ENCODE measurements at places on chromosomes 5 and 9.

- no peak for DNase-seq
These were observed 65.9 kb downstream of the DMRTA1 start for GRCh38 chr9:22512495-22512894.

- DNase-seq, result peak; percentile 16
These were observed 229.4 kb downstream of the DMAC1 start for GRCh38 chr9:7570107-7570720.

DNA sequence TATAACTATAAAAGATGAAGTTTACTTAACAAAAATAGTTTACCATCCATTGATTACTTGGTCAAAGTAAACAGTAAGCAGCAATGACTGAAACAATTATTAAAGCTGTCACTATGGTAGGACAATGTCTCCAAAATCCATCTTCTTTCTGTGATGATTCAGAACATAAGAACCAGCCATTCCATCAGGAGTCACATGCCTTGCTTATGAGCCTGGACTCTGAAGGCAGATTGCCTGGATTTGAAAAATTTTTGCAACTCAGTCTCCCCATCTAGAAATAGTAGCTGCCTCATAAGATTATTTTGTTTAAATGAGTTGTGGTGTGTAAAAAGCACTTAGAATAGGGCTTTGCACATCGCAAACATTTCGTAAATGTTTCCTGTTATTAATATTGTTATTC lies 136.2 kb downstream of the LIFR start:
- DNase-seq, result no peak

DNA sequence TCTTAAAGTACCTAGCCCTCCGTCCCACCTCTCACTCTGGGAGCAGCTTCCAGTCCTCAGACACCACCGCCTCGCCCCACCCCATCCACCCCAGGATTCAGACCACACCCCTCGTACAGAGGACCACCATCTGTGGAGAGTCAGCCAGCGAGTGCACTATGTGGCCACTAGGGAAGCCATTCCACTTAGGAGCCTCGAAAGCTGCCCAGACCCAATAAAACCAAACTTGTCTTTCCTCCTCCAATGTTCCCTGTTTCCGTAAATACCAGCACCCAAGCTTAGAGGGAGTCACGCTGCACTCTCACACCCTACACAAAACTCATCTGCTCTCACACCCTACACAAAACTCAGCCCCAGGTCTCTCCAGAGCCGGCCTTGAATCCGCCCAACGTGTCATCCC lies 1.9 kb downstream of the GCNT4 start:
- DNase-seq, result no peak

DNA sequence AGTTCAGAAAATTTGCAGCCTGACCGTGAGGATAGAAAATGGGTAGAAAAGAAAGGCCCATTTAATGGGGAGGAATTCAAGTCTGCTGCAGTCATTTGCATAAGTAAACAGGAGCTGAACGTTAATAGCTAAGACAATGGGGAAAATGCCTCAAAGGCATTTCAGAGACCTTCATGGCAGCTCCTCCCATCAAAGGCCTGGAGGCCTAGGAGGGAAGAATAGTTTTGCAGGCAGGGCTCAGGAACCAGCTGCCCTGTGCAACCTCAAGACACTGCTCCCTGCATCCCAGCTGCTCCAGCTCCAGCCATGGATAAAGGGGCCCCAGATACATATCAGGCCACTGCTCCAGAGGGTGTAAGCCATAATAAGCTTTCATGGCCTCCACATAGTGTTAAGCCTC lies 32.2 kb upstream of the CDH18 start:
- no peak for DNase-seq

GRCh38 chr5:180070756-180071530 lies 616 bp downstream of the RNF130 start:
- peak; percentile 92 for DNase-seq

DNA sequence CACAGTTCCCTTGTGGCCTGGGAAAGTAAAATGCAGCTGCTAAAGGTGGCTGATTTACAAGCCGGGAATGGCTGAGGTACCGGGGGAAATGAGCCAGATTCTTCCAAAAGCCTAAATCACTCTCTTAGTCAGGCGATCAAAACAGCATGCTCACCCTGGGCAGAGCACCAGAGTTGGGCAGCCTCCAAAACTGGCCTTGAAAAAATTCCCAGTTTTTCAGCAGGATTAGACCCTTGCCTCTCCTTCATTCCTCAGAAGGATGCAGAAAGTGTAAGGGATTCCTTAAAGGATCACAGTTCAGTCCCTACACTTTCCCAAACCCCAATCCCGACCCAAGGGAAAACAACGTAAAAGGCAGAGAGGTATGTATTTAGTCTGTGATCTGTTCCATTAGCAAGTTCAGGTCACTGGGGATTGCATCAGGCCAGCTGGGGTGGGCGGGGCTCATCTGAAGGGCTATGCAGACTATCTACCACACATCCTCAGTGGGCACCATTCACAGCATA lies 16.9 kb downstream of the TMEM174 start:
- DNase-seq, result no peak

GRCh38 chr5:142522983-142523382 lies 162.9 kb downstream of the FGF1 start:
- DNase-seq, result no peak

- DNase-seq, result no peak
These were observed 42.7 kb upstream of the NFIB start for GRCh38 chr9:14356351-14357265.

DNA sequence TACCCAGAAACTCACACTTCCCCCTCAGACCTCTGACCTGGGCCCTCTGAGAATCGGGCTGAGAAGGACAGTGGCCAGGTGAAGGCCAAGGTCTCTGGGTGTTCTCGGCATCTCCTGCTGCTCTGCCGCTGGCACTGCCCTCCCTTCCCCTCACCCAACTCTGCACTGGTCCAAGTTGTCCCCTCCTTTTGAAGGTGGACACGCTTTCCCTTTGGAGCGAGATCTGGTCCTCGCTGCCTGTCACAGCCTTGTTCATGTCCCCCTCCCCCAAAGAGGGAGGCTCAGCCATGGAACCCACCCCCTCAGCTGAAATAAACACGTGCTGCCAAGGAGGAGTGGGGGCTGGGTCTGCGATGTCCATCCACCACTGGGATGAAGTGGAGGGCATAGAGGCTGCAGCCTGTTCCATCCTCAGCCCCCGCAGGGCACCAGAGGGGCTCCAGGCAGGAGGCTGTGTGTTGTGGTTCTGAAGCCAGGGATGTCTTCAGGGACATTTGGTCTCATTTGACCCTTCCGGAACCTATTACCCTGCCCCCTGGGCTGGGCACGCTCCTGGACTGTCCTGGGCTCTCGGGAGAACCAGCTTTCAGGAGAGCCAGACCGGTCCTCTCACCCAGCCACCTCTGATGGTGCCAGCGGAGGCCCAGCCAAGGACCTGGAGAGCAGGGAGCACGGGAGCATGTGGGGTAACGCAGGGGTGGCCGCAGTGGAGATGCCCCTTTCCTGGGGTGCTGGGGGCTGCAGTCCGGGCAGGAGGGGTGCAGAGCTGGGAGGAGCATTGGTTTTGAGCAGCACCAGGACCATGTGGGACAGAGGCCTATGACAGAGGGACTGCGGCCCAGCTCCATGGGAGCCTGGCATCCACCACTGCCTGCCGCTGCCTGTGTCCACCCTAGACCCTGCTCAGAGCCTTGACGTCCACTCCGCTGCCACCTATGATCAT lies 4.7 kb upstream of the LCN2 start:
- no peak for DNase-seq

GRCh38 chr5:89536020-89536419 lies 653.0 kb upstream of the MEF2C start:
- DNase-seq, result no peak

DNA sequence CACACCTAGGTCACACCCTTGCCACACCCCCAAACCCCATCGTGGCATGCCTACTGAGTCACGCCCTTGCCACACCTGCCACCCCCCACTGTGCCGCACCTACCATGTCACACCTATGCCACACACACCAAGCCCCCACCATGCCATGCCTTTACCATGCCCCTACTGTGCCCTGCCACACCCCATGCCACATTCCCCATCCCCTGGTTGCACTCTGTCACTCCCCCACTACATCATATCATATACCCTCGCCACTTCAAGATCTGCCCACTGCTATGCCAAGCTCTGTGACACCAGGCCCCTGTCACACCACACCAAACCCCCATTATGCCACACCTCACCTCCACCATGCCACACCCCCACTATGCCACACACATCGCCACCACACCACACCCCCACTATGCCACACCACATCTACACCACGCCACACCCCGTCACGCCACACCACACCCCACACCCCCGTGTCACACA lies 101.2 kb downstream of the OLFM1 start:
- no peak for DNase-seq

GRCh38 chr5:176519810-176520720 lies 17.1 kb downstream of the RNF44 start:
- DNase-seq, result no peak

DNA sequence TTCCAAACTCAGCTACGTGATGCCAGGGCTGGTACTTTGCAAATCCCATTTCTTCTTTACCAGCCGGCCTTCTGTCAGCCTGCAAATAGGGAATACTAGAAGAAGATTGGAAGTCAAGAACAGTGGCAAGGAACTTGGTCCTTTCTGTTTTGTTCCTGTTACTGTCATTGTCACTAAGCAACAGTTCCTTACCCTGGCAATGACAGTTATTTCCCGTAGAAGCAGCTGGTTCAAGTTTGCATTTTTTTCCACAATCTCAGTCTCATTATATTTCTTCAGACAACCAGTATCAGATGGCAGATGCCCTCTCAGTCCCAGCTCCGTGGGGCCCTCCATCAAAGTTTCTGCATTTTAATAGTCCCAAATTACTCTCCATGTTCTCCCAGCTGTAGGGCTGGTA lies 9.1 kb upstream of the C1QTNF2 start:
- DNase-seq, result no peak

DNA sequence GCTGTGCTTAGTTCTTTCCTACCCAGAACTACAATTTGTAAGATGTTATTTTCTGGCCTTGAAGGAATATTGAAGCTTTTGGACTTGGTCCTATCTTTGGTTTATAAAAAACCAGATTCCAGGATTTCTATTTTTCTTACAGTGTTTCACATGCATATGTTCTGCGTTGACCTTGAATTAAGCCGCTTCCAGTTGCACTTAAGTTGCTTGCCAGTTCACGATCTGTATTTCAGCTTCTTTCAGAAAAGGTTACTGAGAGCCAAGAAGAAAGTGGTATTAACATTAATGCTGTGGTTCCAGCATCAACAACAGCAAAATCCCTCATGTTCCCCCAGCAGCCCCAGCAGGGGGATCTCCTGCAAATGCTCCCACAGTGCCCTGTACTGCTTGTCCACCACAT lies 156.4 kb upstream of the ADAMTS16 start:
- no peak for DNase-seq

DNA sequence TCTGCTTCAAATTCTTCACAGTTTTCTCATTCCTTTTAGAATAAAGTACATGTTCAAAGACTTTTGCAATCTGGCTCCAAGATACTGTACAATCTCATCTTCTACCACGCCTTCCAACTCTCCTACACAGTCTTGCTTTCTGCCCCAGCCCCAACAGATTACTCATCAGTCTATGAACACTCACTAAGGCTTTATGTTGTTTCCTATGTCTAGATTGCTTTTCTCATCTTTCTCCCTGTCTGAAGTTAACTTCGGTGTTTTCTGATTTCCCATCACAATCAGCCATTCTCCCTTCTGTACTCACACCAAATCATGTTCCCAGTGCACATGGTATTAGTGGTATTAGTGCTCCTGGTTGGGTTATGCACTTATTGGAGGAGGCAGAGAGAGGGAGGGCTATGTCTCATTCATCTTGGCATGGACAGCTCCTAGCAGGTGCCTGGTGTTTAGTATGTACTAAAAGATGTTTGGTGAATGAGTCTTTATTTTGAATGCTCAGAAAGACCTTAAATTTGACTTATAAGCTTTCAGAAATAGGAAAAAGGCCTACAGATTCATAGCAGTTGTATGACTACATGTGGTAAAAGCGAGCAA lies 44.0 kb upstream of the ZNF608 start:
- no peak for DNase-seq

GRCh38 chr5:169993485-169993790 lies 13.1 kb upstream of the INSYN2B start:
- peak; percentile 20 for DNase-seq

- no peak for DNase-seq
These were observed 2.7 kb upstream of the PDGFRB start for GRCh38 chr5:150158170-150158949.

- peak; percentile 42 for DNase-seq
These were observed 26.2 kb downstream of the CARNMT1 start for GRCh38 chr9:75001719-75002421.

DNA sequence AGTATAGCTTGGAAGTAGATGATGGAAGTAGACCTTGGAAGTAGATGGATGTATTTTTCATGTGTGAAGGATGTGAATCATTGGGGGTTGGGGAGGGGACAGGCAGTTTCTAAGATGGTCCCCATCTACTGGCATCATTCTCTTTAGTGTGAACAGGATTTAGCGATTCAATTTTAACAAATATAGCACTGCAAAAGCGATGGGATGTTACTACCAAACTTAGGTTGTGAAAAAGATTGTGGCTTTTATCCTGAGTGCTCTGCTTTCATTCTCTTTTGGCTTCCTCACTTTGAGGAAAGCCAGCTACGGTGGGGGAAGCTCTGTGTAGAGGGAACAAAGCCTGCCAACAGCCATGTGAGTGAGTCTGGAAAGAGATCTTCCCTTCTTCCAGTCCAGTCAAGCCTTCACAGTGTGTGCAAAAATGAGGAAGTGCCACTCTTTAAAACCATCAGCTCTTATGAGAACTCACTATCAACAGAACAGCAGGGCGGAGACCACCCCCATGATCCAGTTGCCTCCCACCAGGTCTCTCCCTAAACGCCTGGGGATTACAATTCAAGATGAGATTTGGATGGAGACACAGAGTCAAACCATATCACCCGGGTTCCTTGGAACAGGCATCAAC lies 441.4 kb downstream of the SH3GL2 start:
- DNase-seq, result no peak

GRCh38 chr9:38641985-38642864 lies 21.8 kb upstream of the ANKRD18A start:
- peak; percentile 23 for DNase-seq

DNA sequence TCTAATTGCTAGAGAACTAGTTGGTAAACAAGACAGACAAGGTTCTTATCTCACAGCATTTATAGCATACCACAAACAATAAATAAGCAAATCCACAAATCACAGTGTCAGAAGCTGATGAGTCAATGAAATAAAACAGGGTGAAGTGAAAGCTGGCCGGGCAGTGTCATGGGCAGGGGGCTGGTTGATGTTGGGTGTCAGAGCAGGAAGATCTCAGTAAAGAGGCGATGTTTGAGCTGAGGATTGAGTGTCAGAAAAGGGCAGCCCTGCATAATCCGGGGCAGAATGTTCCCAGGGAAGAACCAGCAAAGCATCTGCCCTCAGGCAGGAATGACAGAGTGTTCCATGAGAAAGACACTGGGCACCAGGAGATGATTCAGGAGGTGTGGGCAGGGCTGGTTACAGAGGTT lies 183.4 kb downstream of the GOLPH3 start:
- no peak for DNase-seq

DNA sequence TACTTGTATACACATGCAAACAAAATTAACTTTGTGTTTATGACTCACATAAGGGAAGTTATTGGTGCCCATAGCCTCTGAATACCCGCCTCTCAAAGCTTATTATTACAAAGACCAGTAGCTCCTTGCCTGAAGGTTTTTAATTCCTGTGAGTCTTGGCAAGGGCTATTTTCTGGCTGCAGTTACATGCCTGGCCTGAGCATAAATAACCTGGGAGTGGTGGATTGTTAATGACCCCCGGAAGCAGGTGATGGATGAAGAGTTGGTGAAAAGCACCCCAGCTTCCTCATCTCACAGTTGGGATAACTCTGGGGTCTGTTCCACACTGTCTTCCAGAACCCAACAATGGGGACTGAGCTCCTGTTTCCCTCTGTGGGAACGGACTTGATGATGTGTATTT lies 594.5 kb downstream of the PDE4D start:
- DNase-seq, result no peak
